ENCODE measurements at places on chromosomes 2 and 18.

DNA sequence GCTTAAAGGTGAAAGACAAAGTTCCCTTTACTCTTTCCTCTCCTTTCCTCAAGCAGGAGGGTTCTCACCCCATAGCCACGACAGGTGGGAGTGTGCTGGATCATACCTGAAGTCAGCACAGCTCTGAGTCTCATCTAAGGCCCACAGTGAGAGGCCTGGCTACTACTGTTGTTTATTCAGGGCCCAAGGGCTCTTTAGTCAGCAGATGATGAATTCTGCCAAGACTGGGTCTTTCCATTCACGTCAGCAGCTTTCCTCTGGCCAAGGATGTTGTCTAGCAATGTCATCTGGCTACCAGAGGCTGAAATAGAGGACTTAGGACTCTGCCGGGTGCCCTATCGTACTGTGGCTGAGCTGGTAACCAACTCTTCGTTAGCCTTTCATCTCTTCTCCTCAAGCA is 308.4 kb upstream of the THUMPD2 start:
- no peak for DNase-seq

DNA sequence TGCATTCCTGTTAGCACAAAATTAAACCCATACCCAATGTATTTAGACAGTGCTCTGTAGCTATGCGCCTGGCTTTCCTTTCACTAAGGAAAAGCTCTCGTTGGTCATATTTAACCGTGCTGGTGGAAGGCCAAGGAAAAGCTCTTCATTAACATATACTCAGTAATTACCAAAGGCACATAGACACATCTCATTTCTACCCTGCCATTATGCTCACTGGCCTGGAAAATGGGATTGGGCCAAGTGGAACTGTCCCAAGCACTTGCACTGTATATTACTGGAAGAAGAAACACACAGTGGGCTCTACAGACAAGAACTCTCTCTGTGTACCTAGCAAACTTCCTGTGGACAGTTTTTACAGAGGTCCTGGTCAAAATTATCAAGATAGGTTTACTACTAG is 274.4 kb downstream of the ERBB4 start:
- no peak for DNase-seq

- DNase-seq, result no peak
Measured at GRCh38 chr2:166293984-166294383, 81.8 kb downstream of the SCN9A start.

GRCh38 chr18:58362027-58362575 is 266.8 kb downstream of the ALPK2 start:
- peak; percentile 92 for DNase-seq

- DNase-seq, result no peak
Measured at GRCh38 chr2:66164470-66164869, 270.5 kb upstream of the MEIS1 start.

DNA sequence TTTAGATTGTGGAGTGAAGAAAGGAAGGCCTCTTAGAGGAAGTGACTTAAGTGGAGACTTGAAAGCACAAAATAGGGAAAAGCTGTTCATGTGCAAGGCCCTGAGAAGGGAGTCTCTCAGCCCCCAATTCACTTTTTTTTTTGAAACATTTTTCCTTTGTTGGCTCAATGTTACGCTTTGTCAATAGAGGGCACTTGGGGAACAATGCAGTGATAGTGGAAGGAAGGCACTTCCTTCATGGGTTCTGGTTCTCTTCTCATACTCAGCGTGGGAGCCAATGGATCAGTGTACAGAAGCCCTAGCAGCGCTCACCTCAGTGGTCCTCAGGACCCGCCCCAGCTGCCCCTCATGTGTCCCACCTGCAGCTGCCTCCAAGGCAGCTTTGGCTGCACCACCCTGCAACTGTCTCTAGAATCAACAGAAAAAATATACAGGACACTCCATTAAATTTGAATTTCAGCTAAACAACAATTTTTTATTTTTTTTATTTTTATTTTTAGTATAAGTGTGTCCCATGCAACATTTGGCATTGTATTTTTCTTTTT is 8.6 kb upstream of the C2orf42 start:
- no peak for DNase-seq

DNA sequence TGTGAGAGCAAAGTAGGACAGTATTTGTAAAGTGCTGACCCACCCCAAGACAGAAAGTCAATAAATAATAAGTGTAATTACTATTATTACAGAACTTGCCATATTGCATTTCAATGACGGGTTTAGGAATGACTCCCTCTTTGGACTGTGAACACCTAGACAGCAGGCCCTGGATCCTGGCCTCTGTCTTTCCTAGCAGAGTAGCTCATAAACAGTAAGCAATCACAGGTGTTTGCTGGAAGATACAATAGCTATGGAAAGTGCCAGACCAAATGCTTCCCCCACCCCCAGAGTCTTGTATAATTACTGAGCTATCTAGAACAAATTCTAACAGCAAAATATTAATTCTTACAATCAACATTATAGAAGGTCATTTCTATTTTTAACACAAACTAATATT is 20.1 kb upstream of the MYO1B start:
- DNase-seq, result no peak

- no peak for DNase-seq
Measured at GRCh38 chr2:14143435-14143834, 489.1 kb upstream of the LRATD1 start.

DNA sequence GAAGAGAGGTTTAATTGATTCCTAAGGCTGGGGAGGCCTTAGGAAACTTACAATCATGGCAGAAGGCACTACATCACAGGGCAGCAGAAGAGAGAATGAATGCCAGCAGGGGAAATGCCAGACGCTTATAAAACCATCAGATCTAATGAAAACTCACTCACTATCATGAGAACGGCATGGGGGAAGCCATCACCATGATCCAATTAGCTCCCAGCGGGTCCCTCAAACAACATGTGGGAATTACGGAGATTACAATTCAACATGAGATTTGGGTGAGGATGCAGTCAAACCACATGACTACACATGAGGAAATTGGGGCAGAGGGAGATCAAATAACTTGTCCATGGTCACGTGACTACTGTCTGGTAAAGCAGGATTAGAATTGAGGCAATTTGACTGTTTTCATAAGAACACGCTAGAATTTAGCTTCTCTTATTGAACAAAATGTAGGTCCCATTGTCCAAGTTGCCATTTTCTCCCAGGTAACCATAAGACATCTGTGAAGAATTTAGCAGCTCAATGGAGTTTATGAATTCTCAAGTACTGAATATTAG is 445.1 kb upstream of the CDH20 start:
- DNase-seq, result no peak

GRCh38 chr2:159562248-159562647 is 54.1 kb downstream of the BAZ2B start:
- DNase-seq, result peak; percentile 59

GRCh38 chr2:240153418-240153817 is 13.0 kb upstream of the OTOS start:
- no peak for DNase-seq

DNA sequence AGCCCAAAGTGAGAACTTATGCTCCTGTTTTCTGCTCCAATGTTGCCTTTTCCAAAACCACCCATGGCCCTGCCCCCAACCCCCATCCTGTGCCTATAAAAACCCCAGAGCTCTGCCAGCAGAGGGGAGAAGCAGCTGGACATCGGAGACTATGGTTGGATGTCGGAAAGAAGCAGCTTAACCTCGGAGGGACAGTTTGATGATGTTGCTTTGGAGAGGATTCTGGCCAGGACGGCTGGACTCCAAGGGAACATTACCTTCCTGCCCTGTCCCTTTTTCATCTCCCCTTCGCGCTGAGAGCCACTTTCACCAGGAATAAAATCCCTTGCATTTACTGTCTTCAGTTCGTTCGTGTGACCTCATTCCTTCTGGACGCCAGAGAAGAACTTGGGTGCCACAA is 158.4 kb downstream of the PTPRM start:
- DNase-seq, result no peak

- DNase-seq, result peak; percentile 72
Measured at GRCh38 chr18:10840743-10841142, 308.6 kb downstream of the PIEZO2 start.
